ENCODE measurements at places on chromosomes 4 and X.

GRCh38 chrX:1656379-1656778 is 41.5 kb downstream of the ASMT start:
- no peak for DNase-seq

DNA sequence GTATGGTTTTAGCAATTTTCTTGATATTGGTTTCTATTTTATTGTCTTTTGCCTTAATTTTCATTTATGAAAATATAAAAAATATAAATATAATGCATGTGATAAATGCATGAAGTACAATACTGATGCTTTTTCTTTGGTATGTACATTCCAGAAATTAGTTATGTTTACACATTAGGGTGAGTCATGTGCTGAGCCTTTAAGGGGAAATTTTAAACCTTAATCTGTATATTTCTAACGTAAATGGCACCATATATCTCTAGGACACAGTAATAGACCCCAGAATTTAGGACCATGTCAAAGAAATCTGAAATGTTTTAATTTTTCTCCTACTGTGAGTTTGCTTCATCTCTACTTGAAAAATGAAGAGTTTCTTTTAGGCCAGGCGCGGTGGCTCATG is 117.8 kb upstream of the SPRY1 start:
- DNase-seq: peak; percentile 11

- DNase-seq: peak; percentile 64
Observed at GRCh38 chrX:100413229-100413628, 3.2 kb upstream of the PCDH19 start.

- DNase-seq: no peak
Observed at GRCh38 chrX:36804066-36804465, 204.1 kb upstream of the FAM47C start.

- peak; percentile 15 for DNase-seq
Observed at GRCh38 chr4:88660446-88661294, 37.0 kb downstream of the NAP1L5 start.

All from epithelial cell of esophagus (primary cell).